Renal cortical epithelial cell (primary cell): ENCODE measurements at places on chromosomes 5 and 9.
A peak's percentile ranks its signal among the peaks of the same experiment; 100 is the strongest.

DNA sequence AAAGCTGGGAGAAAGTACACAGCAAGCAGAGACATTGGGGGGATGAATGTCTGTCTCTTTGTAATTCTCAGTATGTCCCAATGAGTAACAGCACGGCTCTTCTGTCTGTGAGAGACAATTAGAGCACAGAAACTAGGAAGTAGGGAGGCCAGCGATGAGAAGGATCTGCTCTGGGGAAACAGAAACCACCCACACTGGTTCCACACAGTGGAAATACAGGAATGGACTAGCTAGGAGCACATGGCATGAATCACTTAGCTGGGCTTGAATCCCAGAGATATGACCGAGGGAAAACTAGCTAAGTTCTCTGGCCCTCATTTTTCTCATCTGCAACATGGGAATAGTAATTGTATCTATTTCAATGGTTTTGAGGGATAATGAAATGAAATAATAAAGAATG is 895.9 kb downstream of the TLE4 start:
- DNase-seq: no peak

DNA sequence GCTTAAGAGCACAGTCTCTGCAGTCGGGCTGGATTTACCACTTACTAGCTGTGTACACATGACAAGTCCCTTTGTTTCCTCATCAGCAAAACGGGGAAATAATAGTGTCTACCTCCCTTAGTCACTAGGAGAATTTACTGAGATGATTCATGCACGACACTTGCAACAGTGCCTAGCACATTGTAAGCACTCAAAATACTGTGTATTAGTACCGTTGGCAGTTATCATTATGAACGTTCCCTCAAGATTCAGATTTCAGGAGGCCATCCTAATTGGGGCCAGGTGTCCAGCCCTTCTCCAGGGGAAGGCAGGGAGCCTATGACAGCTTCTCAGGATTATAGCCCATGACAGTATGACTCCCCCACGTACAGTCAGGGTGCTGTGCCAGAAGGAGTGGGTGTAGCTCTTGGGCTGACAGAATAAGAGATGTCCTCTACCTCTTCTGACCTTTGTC is 164.3 kb downstream of the DOCK2 start:
- DNase-seq: peak; percentile 64

DNA sequence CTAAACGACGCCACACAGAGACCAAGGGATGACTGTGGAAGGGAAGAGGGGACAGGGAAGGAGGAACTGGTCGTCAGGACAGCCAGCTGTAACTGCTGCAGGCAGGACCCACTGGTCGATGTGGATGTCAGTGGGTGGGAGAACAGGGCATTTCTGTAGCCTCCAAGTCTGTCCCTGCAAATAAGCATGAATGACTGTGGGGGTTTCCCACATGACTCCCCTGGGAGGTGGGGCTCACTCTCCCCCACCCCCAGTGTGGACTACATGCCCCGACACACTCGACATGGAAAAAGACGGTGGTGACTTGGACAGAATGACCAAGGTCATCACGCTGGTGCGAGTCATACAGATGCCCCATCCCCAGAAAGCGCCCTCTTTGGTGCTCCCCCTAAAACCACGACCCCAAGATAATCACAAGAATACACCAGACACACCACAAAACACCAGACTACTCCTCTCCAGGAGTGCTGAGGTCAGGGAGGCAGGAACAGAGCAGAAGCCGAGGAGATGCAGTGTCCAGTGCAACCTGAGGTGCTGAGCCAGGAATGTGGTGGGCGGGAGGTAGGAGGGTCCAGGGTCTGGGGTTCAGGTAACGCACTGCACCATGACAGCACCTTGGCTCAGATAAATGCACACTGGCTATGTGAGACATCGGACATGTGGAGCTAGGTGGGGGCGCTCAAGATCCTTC is 64.9 kb downstream of the SECISBP2 start:
- DNase-seq: no peak

DNA sequence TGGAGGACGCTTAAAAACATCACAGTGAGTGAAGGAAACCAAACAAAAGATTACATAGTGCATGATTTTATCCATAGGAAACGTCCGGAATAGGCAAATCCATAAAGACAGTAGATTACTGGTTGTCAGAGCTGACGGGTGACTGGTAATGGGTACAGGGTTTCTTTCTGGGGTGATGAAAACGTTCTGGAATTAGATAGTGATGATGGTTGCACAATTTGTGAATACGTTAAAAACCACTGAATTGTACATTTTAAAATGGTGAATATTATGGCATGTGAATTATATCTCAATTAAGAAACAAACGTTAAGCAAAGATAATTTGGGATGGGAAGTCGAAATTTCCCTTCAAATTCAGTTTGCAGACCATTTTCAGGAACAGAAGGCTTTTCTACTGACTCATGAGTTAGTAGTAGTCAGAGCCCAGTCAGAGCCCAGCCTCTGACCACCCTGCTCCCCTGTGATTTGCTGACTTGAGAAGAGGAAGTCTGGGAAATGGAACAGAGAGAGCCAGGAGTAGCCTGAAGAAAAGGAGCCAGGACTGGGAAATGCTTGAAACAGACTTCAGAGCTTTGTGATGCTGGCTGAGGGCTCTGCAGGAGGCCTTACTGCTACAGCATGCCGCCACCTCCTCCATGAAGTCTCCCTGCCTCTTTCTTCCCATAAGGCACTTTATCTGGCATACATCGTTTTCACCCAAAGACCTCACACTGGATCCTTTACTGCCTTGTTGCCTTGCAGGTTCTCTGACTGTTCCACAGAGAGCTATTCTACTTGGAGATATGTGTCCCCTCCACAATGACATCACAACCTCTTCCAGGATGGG is 46.4 kb upstream of the CTNNA1 start:
- DNase-seq: peak; percentile 61

DNA sequence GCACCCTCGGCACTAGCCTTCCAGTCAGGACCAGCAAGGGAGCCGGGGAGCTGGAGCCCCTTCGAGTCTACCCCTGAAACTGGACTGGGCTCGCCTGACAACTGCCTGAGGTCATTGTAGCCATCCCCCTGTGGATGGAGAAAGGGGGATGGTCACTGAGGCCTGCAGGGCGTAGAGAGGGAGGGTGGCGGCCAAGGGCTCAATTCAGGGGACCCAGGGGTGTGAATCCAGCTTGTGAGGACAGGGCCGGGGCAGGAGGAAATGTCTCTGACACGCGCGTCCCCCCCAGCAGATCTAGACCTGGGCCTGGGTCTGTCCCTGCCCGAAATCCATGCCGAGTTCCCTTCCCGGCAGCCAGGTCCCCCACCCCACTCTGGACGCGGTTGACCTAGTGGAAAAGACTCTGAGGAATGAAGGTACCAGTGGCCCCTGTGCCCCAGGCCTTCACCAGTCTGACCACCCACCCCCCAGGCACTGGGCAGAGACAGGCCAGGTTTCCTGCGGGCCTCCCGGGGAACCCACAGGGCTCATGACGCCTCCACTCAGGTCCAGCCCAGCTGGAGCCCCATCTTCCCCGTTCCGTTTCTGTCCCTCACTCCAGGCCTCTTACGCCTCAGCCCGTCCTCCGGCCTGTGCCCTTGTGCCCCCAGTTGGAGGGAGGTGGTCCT is 805 bp downstream of the SLC34A3 start:
- DNase-seq: no peak

GRCh38 chr5:133423011-133423617 is 189.2 kb downstream of the FSTL4 start:
- DNase-seq: no peak

DNA sequence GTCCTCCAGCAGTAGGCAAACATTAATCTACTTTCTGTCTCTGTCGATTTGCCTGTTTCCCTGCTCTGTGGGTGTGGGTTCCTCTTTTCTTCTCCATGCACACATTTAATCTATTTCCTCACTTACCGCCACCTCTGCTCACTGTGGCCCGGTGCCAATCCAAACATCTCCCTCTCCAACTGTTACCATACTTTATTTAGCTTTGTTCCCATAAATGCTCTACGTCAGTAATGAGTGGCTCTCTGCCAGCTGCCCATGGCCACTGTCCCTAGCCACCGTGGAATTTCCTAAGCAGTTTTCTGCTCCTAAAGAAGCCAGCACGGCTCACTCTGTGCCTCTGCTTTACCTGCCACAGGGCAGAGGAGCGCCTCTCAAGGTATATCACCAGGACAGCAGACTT is 19.5 kb upstream of the GOLPH3 start:
- peak; percentile 91 for DNase-seq

DNA sequence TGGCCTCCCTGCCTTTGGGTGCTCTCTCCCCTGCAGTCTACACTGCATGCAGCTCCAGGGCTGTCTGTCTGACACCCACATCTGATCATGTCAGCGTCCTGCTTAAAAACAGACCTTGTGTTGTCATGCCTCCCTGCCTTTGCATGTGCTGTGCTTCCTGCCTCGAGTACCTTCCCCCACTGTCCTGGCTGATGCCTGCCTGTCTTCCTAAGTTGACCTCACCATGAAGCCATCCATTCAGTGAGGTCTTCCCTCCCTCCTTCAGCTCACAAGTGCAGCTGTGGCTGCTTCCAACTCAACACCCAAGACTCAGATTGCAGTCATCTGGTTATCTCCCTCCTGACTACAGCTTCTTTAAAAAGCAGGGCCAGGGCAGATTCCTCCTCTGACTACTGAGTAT is 5.5 kb downstream of the ANGPTL2 start:
- no peak for DNase-seq

DNA sequence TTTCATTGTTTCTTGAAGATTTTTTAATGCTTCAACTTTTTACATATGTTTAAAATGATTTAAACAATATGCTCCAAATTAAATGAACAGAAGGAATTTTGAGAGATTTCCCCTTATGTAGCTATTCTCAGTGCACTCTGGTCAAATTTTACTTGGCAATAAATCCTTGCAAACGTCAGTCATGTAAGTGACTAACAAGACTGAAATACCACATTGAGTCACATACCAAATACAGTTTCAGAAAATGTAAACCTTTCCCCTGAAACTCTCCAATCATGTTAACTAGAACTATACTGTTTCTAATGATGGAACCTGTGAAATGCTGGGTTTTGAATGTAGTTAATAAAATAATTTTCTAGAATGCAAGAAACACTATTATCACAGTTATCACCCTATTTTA is 29.6 kb downstream of the SAR1B start:
- peak; percentile 28 for DNase-seq

DNA sequence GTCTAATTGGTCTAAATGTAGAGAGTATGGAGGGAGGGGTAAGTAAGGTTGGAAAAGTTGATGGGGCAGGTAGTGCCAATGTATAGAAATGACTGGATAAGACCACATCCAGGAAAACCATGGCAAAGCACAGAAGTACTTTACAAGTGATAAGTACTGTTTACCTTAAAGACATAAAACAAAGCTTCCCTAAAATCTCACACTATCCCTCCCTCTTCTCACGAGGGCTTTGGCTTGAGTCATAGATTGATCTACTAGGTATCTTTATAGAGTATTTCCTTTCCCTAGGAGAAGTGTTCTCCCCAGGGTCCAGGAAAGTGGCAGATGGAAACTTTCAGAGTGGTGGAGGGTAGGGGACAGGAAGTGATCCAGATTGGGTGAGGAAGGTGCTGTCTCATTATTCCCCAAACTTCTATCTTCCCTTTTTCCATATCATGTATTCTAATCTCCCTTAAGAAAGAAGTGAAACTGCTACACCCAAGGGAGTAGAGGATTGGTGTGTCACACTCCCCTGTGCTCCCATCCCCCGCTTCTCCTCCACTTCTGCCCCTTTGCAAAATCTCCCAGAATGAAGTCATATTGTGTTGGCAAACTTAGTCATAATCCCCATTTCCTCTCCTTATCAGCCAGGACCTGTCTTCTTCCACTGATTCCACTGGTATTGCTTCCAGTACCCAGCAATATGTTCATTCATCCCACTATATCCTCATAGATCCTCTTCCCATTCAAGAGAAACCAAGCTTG is 14.6 kb downstream of the IL33 start:
- DNase-seq: peak; percentile 22

DNA sequence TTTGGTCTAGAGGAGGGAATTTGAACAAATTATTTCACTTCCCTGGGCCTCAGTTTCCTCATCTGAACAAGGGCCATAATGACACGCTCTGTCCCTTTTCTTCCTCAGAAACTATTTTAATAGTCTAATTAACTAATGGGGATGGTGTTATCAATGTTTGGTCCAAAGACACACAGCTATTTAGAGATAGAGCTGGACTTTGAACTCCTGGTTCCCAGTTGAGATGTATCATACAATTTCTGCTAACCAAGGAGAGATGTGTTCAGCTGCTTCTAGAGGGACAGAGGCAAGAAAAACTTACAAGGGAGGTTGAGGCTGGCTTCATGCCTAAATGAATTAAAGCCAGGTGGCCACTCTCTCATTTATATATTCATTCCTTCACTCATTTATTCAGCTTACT is 90.6 kb upstream of the CLINT1 start:
- DNase-seq: no peak

GRCh38 chr5:59188419-59189225 is 605.7 kb downstream of the RAB3C start:
- peak; percentile 68 for DNase-seq

- no peak for DNase-seq
Measured at GRCh38 chr9:112863746-112864145, 26.9 kb downstream of the SLC46A2 start.

GRCh38 chr9:33740075-33740474 is 55.3 kb upstream of the PRSS3 start:
- no peak for DNase-seq

DNA sequence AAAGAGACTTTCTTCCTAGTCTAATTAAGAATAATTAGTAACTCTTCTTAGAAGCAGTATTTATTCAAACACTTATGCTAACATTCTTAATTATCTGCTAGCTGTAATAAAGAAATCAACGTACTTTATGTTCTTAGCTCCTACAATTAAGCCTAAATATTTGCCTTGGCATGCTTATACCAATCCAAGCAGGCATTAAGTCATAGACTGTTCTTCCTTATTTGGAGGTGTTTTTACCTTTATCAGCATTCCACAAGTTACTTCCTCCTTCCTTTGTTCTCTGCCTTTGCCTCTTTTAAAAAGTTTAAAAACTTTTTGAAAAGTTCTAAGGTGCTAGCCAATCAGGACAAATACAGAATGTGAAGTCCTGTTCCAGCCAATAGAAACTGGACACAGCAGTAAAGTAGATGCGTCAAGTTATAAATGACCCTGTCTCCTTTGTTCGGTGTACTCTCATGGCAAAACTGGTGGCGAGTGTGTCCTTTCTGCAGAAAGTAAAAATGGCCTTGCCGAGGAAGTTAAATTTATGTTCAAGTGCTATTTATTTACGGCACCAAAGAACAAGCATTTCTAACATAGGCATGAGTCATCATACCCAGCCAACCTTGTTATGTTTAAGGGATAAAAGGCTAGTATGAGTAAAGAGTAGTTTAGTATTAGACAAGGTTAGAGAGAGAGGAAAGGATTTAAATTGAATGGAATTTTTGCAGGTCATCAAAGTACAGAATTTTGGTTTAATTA is 58.6 kb downstream of the GPBP1 start:
- peak; percentile 47 for DNase-seq

- DNase-seq: peak; percentile 67
Measured at GRCh38 chr5:36392818-36393217, 91.1 kb upstream of the RANBP3L start.

- peak; percentile 56 for DNase-seq
Measured at GRCh38 chr9:34612788-34613390, 992 bp upstream of the RPP25L start.
